NCI-H187 treated with DMSO at 0.1 percent for 48 hours (cell line): ENCODE measurements at places on chromosomes 6 and 20.

GRCh38 chr20:7940341-7940740 lies at the start of gene HAO1:
HAO1 (minus strand) TSS chr20:7940458; CDS start chr20:7940422, 36 bp downstream.
- DNase-seq: no peak

GRCh38 chr6:46058951-46059350 lies 43.3 kb upstream of the CLIC5 start:
- no peak for DNase-seq

DNA sequence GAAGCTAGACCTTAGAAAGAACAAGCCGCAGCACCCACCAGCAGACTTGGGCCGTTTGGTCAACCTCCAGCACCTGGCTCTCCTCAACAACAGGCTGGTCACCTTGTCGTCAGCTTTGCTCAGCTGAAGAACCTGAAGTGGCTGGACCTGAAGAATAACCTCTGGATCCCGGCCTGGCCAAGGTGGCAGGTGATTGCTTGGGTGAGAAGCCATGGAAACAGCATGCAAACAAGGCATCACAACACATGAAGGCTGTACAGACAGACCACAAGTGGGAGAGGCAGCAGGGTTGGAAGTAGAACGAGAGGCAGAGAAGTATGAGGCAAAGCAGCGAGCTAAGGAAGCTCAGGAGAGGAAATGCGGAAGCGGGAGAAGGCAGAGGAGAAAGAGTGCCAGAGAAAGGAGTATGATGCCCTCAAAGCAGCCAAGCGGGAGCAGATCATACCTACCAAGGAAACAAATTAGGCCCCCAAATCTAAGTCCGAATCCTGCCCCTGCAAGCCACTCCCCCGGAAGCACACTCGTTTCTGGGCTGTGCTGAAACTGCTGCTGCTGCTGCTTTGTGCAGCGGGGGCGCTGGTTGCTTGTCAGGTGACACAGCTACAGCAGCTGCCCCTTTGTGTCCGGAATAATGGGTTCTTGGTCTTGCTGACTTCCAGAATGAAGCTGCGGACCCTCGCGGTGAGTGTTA lies 121.6 kb upstream of the LGSN start:
- DNase-seq: no peak

- DNase-seq: no peak
Measured at GRCh38 chr6:33689879-33690278, 21.6 kb downstream of the UQCC2 start.

DNA sequence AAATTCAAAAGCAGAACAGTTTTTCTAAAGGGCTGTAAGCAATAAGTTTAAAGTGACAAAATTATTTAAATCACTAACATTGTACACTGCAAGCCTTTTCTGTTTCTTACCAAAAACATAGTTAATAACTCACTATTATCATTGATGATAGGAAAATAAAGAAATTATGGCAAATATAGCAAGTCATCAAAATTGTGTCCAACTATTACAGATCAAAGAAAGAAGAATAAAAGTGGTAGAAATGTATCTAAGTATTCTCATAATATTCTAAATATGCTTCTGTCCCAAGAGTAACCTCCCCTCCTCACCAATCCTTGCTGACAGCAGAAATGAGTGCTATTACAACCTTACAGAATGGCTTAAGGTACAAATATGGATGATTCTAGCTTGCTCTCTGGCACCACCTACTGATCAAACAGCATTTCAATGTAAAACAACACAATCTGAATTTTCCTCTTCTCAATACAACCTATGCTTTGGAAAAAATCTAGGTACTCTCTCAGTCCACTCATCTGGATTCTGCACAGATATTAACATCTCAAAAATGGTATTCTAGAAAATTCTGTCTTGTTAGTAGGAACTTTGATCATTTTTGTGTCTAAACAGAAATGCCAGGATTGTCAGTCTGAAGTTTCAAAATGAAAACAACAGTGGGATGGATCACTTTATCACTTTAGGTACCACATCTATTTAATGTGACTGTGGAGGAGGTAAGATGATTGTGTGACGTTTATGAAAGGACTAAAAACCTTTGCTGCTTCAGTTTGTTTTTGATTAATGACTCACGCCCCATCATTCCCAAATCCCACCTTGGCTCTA lies 40.9 kb downstream of the ZFP64 start:
- no peak for DNase-seq

DNA sequence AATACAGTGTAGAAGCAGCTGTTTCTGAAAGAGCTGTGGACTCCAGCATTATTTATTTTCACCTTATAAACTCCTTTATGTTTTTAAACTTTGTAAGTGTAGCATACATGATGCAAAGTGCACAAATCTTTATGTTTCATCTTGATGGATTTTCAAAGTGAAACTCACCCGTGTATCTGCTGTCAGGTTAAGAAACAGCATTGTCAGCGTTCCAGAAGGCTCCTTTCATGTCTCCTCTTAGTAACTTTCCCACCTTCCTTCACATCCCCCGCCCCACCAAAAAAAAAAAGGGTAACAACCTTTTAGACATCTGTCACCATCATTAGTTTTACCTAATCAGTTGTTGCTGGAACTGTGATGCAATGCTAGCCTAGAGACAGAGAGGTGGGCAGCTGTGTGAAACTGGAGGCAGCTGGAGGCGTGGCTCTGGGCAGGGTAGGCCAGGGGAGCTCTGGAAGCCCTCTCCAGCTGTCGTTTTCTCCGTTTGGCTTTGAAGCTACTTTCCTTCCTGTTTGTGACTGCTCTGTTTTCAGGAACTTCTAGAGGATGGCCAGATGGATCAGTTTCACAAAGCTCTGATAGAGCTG lies 7.2 kb downstream of the ACTR5 start:
- DNase-seq: no peak
